NT2/D1 (cell line): ENCODE measurements at places on chromosomes 13 and 19.

DNA sequence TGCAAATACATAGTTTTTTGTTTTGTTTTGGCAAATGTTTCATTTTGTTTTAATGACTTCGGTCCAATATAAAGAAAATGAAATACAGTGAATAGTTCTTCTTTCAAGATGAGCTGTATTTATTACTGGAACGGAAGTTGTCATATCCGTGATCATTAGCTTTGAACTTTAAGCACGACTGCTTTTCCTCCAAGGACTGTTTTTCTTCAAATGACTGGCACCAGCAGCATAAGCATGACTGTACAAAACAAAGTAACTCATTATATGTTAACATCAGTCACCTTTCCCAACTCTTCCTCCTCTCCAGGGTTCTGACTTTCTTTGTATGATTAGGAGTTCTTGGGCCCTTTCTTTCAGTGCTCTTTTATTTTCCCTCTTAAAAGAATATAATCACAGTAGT is 20.5 kb downstream of the EDNRB start:
- no peak for DNase-seq

GRCh38 chr19:7515645-7516151 is at the start of gene ZNF358:
TSS of gene ZNF358 (plus strand) at chr19:7516103. CDS start at chr19:7519243, 3,140 bp downstream.
- DNase-seq, result no peak

GRCh38 chr13:40275636-40276035 is 390.8 kb downstream of the FOXO1 start:
- no peak for DNase-seq

- no peak for DNase-seq
These were observed 11.9 kb downstream of the NFKBID start for GRCh38 chr19:35888398-35888797.

- DNase-seq, result peak; percentile 42
These were observed 117.8 kb upstream of the IRS2 start for GRCh38 chr13:109904218-109904617.
